ENCODE measurements at places on chromosomes 7 and 10. TPM values are rescaled to one million over a fixed set of nuclear protein-coding genes. Genes with fewer than 3 reads are reported as not detected.

The CASP2 gene
- 25.6 TPM for total RNA-seq

The SPAM1 gene
- total RNA-seq: not detected

The ADIRF gene
- 2.3 TPM for total RNA-seq

The ZNF425 gene
- 2.8 TPM for total RNA-seq

The CALCR gene
- total RNA-seq: not detected

The DRGX gene
- not detected for total RNA-seq

The TRPV5 gene
- not detected for total RNA-seq

The GRM3 gene
- total RNA-seq: not detected

Data from IMR-90 (cell line).